NCI-H2227 treated with DMSO at 0.1 percent for 48 hours (cell line): ENCODE measurements at places on chromosomes 13 and 19.

DNA sequence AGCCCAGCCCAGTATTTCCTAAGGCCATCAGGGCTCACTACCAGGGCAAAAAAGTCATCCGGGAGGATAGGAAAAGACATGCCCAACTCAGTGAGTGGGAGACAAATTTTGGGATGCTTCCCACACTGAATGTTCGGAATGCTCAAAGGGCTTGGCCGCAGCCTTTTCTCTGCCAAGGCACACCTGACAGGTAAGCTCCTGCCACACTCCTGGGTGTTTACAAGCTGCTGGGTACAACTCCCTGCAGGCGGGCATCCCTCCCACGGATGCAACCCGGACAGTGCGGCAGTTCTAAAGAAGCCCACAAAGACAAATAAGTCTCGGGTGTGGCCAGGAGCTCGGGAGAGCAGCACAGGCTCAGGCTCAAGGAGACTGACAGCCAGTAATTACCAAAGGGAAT, 28.1 kb downstream of the SLC7A1 start:
- no peak for DNase-seq

DNA sequence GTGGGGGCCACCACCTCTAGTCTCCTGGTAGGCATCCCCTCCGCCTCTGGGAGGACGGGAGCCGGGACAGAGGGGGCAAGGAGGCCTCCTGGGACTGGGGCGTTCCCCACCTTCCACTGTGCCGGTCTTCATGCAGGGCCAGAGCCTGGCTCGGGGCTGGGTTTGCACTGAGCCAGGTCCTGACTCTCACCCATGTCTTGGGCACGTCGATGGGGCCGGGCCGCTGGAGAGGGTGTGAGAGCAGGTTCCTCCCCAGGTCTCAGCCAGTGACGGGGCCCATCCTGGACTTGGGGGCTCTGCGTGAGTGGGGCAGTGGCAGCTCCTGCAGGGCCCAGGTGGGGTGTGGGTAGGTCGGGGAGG, 26.6 kb downstream of the ATP11A start:
- DNase-seq, result no peak

DNA sequence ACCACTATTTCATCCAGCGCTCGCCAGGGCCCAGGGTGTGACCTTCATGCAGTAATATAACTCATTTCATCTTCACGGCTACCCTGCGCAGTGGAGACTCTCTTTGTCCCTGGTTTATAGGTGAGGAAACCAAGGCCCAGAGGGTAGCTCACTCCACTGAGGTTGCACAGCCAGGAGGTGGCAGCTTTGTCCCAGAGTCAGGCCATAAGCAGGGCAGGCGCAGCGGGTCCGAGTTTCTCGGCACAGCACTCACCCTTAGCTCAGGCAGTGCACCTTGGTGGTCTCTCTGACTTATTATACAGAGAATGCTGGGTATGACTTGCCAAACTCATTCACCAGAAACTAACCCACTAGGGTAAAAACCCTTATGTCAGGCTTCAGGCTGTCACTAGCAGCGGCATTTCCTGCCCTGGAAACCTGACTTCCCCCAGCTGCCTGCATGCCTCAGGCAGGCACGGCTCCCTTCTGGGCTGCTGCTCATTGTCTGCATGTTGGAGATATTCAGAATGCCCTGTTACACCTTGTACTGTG, 24.5 kb downstream of the PPP5C start:
- no peak for DNase-seq

DNA sequence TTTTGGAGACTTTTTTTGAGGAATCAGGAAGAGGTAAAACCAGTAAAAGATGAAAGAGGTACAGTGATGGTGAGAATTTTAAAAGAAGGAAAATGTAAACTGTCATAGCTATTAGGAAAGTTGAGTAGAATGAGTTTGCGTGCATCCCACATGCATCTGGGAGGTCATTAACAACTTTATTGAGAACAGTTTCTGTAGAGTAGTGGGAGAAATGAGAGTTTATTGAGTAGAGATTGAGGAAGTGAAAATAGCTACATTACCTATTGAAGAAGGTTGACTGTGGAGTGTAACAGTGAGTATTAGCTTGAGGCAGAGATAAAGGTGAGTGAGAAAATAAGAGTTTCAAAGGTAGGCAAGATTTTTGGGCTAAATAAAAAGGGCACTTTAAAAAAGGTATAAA, 38.7 kb downstream of the BRCA2 start:
- no peak for DNase-seq

GRCh38 chr19:42110658-42111057, 21.6 kb downstream of the POU2F2 start:
- no peak for DNase-seq

DNA sequence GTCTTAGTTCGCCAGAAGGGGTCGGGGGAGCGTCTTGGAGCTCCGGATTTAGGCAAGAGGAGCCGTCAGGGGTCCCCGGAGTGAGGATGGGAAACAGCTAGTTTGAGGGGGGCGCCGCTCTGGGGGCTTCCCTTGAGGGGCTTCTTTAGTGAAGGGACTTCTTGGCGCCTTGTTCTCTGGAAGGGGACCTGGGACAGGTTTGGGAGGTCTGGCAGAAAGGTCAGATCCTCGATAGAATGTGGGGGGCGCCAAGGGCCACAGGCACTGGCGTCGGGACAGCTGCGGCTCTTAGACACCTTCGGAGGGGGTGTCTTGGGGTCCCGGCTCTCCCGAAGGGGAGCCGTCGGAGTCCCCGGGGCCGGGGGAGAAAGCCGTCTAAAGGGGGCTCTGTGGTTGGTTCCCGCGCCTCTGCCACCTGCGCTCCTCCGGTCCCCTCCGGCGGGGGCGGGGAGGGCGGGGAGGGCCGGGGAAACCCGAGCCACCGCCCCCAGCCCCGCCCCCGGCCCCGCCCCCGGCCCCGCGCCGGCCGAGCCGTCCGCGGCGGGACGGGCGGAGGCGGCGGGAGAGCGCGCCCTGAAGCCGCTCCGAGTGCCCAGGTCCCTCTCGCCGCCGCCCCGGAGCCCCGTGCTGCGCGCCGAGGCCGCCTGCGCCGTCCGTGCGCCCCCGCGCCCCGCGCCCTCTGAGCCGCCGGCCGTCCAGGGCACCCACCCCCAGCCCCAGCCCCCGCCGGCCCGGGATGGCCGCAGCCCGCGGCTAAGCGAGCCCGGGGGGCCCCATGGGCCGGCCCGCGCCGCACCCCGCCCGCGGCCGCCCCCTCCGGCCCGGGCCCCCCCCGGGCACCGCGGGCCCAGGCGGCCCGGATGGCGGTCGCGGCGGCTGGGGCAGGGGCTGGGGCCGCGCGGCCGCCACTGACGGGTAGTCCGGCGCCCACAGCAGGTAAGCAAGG, at the start of gene NRTN:
NRTN (plus strand) TSS at position 552 of the 946 bp plus-strand sequence. CDS start 19,099 bp downstream, outside the sequence.
- no peak for DNase-seq

DNA sequence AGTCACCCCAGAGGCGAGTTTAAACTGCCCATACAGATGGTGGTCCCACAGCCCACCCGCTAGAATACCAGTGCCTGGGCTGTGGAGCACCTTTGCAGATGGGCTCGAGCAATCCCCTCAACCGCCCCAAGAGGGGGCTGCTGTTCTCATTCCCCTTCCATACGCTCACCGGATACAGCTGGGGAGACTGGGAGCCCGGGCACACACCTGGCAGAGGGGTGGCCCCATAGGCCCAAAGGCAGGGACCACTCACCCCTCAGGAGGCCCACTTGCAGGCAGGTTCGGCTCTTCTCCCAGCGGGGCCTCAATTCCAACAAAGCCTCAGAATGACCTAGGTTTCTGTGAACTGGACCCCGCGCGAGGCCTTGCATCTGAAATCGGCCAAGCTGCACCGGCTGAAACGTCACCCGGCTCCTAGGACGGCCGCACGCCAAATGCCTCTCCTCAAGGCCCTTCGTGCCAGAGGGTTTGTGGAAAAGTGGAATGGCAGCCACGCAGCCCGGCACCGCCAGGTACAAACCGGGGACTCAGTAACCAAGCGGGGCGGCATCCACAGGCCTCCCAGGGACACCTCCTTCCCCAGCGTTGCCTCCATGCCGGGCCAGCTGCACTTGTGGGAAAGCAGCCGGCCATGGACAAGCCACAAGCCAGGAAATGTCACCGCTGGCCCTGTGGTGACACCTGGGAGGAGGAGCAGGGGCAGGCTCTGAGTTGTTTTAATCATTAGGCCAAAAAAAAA, 18.7 kb downstream of the MLLT1 start:
- DNase-seq, result no peak

DNA sequence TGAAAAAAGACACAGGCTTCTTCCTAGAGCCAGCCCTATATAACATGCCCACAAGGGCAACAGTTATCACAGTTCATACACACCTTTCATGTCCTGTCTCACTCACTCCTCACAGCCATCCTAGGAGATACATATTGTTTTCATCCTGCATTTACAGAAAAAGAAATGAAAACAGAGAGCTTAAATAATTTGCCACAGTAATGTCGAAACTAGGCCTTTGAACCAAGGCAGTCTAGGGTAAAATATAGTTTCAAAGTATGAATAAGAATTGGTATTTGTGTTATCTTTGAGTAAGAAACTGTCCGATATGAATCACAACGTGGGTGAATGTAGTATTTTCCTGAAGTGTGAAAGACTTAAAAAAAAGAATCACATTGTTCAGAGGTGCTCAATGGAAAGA, 26.8 kb downstream of the CLDN10 start:
- DNase-seq, result no peak

DNA sequence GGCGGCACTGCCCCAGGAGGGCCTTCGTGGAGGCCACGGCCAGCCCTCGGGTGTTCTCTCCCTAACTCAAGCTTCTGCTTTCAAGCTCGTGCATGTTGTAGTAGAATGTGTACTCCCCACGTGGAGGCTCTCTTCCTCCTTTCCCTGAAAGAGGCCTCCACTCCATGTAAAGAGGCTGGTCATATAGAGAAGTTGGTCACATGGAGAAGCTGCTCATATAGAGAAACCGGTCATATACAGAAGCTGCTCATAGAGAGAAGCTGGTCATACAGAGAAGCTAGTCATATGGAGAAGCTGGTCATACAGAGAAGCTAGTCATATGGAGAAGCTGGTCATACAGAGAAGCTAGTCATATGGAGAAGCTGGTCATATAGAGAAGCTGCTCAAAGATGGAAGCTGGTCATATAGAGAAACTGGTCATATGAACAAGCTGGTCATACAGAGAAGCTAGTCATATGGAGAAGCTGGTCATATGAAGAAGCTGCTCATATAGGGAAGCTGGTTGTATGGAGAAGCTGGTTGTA, 152.5 kb downstream of the COL4A1 start:
- no peak for DNase-seq

DNA sequence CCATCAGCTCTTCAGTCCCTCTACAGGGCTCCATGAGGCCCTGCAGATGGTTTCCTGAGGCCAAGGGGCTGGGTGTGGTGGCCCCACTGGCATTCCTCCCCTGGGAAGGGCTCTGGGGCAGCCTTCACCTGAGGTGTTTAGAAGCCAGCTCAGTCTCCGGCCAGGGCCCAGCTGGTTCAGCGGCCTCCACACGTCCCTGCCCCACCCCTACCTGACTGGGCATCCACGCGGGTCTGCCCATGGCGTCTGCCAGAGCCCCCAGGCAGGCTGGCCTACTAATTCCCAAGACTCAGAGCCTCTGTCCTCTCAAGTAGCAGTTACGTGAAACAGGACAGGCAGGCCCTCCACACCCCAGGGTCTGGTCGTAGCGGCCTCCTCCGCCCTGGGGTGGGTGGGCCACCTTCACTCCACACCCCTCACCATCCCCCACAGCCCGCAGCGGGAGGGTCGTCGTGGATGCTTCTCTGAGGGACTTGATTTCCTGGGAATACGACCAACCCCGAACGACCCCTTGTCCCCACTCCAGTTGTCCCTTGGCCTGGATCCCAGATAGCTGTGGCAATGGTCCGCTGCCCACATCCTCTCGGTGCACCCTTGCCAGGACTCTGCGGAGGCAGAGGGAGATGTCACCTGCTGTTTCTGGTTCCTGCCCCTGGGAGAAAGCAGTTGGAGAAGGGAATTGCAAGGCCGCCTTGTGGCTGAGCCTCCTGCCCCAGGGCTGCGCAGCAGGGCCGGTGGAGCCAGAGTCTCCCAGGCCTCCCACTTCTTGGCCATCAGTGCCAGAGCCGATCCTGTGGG, 24.3 kb downstream of the CAPN12 start:
- no peak for DNase-seq

- DNase-seq, result no peak
These were observed 31.7 kb downstream of the TSHZ3 start for GRCh38 chr19:31317570-31317969.

DNA sequence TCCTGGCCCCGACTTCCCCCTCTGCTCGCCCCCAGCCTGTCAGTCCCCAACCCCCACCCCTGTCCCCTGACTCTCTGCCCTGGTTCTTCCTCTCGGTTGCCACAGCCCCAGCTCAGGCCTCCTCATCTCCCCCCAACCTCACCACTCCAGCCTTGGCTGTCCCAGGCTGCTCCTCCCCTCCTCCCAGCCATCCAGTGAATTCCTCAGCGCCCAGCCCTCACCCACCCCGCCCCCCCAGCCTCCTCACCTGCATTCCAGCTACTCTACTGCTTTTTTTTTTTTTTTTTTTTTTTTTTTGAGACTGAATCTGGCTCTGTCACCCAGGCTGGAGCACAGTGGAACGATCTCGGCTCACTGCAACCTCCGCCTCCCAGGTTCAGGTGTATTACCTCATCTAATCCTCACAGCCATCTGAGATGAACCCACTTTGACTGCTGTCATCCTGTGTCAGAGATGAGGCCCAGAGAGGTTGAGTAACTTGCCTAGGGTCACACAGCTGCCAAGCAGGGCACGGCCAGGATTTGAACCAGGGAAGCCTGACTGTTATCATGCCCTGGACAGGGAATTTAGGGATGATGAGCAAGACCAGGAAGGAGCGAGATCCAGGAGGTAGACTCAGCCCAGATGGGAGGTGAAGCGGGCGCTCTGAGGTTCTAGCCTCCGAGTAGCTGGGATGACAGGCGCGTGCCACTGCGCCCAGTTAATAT, 2.6 kb downstream of the SULT2B1 start:
- no peak for DNase-seq

DNA sequence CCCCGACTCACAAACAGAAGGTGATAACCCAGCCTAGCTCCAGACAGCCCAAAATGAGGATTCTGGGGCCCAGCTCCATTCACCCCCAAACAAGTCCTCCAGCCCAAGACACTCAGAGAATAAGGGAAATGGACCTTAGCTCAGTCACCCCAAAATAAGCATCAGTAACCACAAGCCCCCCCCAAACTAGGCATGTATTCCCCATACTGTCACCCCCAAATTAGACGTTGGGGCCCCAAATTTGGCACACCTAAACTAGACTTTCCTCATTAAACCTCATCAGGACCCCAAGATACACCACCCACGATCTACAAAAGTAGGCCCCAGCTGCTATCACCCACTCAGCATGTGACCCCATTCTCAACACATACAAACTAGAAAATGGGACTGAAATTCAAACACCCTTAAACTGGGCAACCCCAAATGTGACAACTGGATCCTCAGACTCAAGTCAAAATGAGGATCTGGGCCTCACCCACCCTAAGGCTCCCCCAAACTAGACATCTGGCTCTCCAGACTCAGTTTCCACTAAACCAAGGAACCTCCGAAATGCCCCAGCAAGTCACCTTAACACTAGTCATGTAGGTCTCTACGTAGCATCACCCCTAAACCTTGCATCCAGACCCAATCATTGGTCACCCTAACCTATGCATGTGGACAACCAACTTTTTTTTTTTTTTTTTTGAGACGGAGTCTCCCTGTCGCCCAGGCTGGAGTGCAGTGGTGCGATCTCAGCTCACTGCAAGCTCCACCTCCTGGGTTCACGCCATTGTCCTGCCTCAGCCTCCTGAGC, 13.4 kb upstream of the ERFL start:
- DNase-seq, result no peak
